ENCODE measurements at places on chromosomes 16 and 17. TPM values are rescaled to one million over a fixed set of nuclear protein-coding genes. Genes with fewer than 3 reads are reported as not detected.

GRCh38 chr16:56275076-56275475, 83.8 kb downstream of the GNAO1 start:
- DNase-seq: no peak

GRCh38 chr16:27703121-27703520, 153.2 kb downstream of the KATNIP start:
- DNase-seq: no peak

- no peak for DNase-seq
Measured at GRCh38 chr16:72884573-72884972, 163.4 kb downstream of the ZFHX3 start.

- peak; percentile 33 for DNase-seq
Measured at GRCh38 chr16:54454616-54455015, 168.0 kb upstream of the IRX3 start.

DNA sequence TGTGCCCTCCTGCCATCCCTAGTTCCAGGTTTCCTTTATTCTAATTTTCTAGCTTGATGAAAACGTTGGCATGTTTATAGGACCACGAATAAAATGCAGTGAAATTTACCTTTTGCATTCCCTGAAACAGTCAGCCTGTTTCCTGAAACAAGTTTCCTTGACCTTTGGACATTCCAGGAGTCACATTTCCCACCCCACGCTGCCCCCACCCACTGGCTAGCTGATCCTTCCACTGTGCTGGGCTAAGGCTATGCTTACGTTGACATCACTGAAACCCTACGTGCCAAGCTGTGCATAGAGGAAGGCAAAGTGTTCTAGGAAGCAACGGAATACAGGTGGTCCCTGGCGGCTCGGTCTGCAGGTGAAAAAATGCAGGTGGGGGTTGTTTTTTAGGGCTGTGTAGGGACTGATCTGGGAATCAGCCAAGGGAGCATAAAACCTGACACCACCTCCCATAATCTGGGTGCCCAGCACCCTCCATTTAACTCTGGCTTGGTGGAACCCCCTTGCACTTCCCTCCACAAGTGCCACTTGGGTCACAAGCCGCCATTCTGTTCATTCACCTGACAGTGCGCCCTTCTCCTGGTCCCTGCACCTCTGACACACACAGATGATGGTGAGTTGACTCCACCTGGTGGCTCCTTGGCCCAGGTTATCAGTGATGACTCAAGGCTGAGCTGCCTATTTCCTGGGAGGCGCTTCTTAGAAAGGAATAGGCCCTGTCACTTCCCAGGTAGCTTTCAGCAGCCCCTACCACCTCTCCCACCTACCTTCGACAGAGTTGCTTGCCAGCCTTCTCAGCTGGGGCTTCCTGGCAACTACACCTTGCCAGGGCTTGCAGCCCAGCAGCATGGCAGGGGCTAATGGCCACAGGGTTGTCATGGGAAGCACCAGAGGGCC, 83.7 kb downstream of the N4BP1 start:
- no peak for DNase-seq

DNA sequence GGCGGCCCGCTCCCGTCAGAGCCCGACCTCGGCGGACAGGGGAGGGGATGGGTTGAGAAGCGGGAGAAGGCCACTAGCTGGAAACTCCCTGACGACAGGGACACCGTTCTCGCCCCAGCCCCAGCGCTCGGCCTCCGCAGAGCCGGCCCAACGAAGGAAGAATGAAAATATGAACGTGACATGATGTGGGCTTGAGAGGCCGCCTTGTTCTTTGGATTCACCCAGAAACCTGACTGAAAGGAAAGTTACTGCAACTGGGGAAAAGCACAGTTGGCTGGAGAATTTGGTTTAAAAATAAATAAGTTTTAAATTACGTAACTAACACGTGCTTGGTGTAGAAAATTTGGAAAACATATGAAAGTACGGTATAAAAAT, 21.1 kb downstream of the NPTX1 start:
- no peak for DNase-seq

DNA sequence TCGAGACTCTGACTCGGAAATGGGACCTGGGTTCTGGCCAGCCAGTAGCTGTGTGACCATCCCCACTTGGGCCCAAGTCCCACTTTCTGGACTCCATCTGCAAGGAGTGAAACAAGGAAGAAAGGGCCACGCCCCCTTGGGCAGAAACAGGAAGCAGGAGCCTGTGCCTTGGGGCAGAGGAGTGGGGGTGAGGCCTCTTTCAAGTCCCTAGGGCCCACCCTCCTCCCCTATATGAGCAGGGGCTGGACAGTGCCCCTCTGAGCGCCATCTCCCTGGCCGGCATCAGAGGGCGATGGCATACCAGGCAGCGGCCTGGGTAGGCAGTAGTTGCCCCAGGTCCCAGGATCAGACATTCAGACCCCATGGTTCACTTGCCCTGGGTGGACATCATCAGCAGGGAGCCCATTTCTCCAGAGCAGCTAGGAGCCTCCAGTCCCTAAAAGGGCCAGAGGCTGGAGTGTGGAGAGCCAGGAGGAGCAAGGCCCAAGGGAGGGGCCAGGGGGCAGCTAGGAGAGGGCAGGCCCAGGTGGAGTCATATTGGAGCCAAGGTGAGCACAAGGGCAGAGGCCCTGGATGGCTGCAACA, 7.1 kb downstream of the BCAR1 start:
- no peak for DNase-seq

DNA sequence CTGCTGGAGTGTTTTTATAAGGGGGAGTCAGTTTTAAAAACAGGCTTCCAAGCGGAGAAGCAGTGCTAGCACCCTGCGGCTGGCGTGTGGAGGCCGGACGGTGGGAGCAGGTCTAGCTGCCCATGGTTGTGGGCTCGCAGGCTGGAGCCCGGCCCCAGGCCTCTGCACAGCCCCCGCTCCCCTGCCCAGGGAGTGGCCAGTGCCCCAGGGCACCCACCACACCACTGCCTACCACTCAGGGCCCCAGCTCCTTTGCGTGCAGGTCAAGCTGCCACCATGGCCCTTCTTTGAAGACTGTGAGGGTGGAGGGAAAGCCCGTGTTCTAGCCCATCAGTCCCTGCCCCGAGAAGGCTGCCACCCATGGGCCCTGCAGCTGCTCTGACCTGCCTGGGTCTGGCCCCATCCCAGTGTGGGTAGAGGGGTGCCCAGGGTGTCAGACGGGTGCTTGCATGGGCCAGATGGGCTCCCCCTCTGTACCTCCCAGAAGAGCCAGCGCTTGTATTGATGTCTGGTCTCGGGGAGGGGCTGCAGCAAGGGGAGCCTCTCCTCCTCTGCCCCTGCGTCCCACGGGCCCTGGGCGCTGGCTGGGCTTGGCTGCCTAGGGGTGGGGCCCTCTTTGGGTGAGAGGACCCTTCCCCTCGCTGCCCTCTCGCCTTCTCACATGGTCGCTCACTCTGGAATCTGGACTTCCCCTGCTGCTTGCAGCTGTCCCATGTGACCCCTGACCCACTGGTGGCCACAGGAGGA, 1.5 kb upstream of the NUDT16L1 start:
- no peak for DNase-seq

DNA sequence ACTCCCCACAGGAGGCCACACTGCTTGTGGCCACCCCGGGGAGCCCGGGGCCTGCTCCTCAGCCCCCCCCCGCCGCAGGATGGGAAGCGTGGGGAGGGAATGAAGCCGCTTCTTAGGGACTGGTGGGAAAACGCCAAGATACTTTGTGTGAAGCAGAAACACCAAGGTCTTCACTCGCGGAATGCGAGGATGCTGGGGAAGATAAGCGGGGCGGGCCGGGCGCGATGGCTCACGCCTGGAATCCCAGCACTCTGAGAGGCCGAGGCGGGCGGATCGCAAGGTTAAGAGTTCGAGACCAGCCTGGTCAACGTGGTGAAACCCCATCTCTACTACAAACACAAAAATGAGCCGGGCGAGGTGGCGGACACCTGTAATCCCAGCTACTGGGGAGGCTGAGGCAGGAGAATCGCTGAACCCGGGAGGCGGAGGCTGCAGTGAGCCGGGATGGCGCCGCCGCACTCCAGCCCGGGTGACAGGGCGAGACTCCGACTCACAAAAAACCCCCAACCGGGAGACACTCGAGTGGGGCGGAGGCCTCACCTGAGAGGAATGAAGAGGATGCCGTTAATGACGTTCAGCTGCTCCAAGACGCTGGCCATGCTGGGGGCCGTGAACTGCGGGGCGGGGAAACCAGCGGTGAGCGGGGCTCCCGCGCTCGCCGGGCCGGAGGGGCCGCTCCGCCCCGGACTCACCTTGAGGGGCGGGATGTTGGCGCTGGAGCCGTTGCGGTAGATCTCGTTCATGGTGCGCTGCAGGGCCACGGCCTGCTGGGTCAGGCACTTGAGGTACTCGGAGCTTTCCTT, 20.3 kb downstream of the CLUH start:
- DNase-seq: no peak

GRCh38 chr17:41009301-41009760, 403 bp upstream of the KRTAP3-1 start:
- DNase-seq: no peak

GRCh38 chr17:3845291-3845620, 790 bp downstream of the NCBP3 start:
- DNase-seq: peak; percentile 18

- DNase-seq: no peak
Measured at GRCh38 chr16:54927125-54928015, 3.3 kb upstream of the IRX5 start.

GRCh38 chr17:14165616-14166015, 71.0 kb downstream of the CDRT15 start:
- no peak for DNase-seq

DNA sequence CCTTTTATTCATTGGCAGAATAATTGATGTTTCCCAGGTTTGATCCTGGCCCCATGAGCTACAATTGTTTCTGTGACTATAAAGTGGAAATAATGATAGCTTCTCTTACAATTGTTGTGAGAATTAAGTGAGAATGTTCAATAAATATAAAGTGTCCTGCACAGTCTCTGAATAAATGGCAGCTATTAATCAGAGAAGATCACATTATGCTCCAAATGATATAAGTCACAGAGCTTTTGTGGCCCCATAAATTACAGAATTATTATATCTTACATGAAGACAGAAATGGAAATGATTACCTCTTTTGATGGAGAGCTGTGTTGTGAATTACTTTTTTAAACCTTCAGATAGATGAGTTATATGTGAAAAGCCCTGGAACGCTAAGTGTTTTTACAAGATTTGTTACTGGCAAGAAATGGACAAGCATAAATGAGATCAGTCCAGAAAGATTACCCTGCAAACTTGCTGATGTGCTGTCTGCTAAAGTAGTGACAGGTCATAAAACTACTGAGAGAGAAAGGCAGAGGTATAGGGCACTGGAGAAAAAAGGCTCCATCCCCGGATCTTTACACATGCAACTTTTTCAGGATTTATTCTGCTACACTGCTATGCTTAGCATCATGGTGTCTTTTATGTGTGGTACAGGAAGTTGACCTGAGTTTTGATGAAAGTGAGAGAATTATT, 750.9 kb upstream of the GOT2 start:
- no peak for DNase-seq

- no peak for DNase-seq
Measured at GRCh38 chr16:84161801-84162200, 16.7 kb downstream of the DNAAF1 start.

GRCh38 chr16:64217789-64218535, 903.9 kb downstream of the CDH11 start:
- DNase-seq: no peak

GRCh38 chr17:16491131-16491702, 776 bp downstream of the LRRC75A start:
- DNase-seq: no peak

- DNase-seq: no peak
Measured at GRCh38 chr16:72149676-72150464, 22.1 kb downstream of the PMFBP1 start.

DNA sequence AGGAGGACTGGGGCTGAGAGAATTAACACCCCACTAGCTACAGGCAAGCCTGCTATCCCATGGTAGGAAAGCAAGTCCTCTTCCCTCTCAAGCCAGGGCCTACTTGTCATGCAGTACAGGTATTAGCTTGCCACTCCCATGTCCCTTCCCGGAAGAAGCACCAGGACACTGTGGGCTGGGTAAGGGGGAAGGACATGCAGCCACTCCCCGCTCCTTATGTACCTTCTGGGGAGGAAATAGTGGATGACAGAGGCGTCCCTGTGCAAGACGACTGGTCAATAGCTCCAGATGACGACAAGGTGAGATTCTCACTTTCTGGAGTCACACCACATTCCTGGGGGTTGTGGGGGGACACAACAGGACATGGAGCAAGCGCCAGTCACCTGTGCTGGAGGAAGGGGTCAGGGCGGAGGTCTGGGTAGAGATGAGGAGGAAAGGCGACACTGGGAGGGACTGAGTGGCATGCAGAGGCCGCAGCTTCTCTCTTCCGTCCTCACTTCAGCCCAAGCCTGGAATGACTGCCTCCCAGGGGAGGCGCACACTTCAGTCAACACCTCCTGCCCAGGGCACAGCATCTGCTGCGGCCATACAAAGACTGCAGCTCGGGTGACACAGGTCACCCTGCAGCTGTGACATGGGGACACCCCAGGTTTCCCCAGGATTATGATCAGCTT, 15.1 kb upstream of the FOXJ1 start:
- no peak for DNase-seq

DNA sequence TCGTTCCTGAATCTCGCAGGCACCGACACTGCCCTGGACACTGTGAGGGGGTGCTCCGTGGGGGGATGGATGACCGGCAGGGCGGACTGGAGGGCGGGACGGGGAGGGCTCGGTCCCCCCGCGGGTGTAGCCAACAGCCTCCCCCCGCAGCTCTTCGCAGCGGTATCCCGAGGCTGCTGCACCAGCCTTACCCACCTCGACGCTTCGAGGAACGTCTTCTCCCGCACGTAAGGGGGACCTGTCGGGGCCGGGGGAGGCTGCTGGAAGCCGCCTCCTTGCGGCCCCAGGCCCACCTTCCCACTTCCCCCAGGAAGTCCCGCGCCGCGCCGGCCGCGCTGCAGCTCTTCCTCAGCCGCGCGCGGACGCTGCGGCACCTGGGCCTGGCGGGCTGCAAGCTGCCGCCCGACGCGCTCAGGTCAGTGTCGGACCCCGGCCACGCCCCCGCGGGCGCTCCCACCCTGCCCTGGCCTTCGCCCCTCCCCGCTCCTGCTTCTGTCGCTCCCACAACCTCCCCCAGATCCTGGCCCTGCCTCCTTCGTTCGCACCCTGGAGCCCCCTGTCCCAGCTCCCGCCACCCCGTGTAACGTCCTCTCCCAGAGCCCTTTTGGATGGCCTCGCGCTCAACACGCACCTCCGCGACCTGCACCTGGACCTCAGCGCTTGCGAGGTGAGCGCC, 3.3 kb downstream of the CARMIL2 start:
- DNase-seq: no peak

DNA sequence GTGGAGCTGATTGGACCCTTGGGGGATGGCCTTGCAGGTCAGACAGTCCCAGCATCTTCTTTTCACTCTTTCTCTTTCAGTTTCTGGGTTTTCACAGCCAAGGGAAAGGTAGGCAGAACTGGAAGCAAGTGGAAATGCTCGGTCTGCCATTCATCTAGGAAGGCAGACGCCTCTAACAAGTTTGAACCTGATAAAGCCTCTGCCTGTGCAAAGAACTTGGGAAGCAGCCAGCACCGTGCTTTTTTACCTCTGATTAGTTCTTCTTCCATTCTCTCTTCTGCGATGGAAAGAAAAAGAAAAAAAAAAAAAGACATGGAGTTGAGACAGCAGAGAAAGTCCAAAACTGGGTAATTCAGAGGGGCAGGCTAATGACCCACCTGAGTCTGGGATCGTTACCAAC, 997.8 kb upstream of the EEF2KMT start:
- DNase-seq: no peak

- DNase-seq: no peak
Measured at GRCh38 chr17:17905036-17905320, 67.2 kb downstream of the TOM1L2 start.

CMTM3 gene
- 24.0 TPM for total RNA-seq

KIF19 gene
- under 0.01 TPM for total RNA-seq

ACSM2A gene
- not detected for total RNA-seq

MT4 gene
- total RNA-seq: not detected

IGSF6 gene
- total RNA-seq: 0.54 TPM

CTRL gene
- total RNA-seq: 2.2 TPM

CACNG5 gene
- total RNA-seq: not detected

CTF1 gene
- 1.6 TPM for total RNA-seq

MYLK3 gene
- total RNA-seq: 0.27 TPM

GNGT2 gene
- total RNA-seq: 0.27 TPM
